SK-N-SH (cell line): ENCODE measurements at places on chromosomes 13 and 19. TPM values are rescaled to one million over a fixed set of nuclear protein-coding genes. Genes with fewer than 3 reads are reported as not detected.

Gene LGALS7B
- not detected in 2 replicates for polyA plus RNA-seq

Gene ATP7B
- polyA plus RNA-seq = 4.4 and 5.1 TPM in 2 replicates

Gene ZNF681
- 0.37 and 0.38 TPM in 2 replicates for polyA plus RNA-seq

Gene KLK13
- polyA plus RNA-seq = not detected in 2 replicates
